Diencephalon (tissue), 1 donor: ENCODE measurements at places on chromosomes 7 and 10. TPM values are rescaled to one million over a fixed set of nuclear protein-coding genes. Genes with fewer than 3 reads are reported as not detected.

ITGA8 gene
- 6.5 TPM for total RNA-seq

IGFBP1 gene
- total RNA-seq, result 0.23 TPM

IFIT1B gene
- total RNA-seq, result 0.92 TPM

TPST1 gene
- 92.3 TPM for total RNA-seq

NOS3 gene
- 2.5 TPM for total RNA-seq

CALHM3 gene
- total RNA-seq, result not detected

MAT1A gene
- total RNA-seq, result not detected

JAKMIP3 gene
- total RNA-seq, result 7.6 TPM

MSS51 gene
- 3.5 TPM for total RNA-seq

RELN gene
- 77.0 TPM for total RNA-seq

PILRA gene
- 1.2 TPM for total RNA-seq

LIPJ gene
- total RNA-seq, result 1.6 TPM

EVX1 gene
- total RNA-seq, result not detected

FZD1 gene
- 10.8 TPM for total RNA-seq

TSC22D4 gene
- 33.7 TPM for total RNA-seq

ELFN1 gene
- total RNA-seq, result 11.3 TPM

FFAR4 gene
- total RNA-seq, result 1.2 TPM

MYH16 gene
- not detected for total RNA-seq

EBLN1 gene
- total RNA-seq, result not detected

ACTR3C gene
- 4.6 TPM for total RNA-seq

FKBP6 gene
- not detected for total RNA-seq

STEAP1B gene
- total RNA-seq, result 1.8 TPM

UCN3 gene
- total RNA-seq, result not detected

EPHA1 gene
- total RNA-seq, result 7.8 TPM

GPR37 gene
- total RNA-seq, result 10.8 TPM

LRRC72 gene
- total RNA-seq, result not detected

NKX2-3 gene
- not detected for total RNA-seq

HOXA9 gene
- not detected for total RNA-seq

NSMCE4A gene
- total RNA-seq, result 35.1 TPM

ZNF273 gene
- 35.5 TPM for total RNA-seq

CFAP46 gene
- 9.2 TPM for total RNA-seq

CUBN gene
- 3.5 TPM for total RNA-seq

XRCC2 gene
- 4.6 TPM for total RNA-seq

SYNPO2L gene
- not detected for total RNA-seq

CALML5 gene
- total RNA-seq, result not detected

LIPK gene
- total RNA-seq, result not detected

CBLL1 gene
- total RNA-seq, result 30.0 TPM

ARMH3 gene
- 22.6 TPM for total RNA-seq

VIPR2 gene
- 2.8 TPM for total RNA-seq

AZGP1 gene
- total RNA-seq, result not detected

UNCX gene
- 2.3 TPM for total RNA-seq
